ENCODE measurements at places on chromosomes 1 and 21. TPM values are rescaled to one million over a fixed set of nuclear protein-coding genes. Genes with fewer than 3 reads are reported as not detected.
A peak's percentile ranks its signal among the peaks of the same experiment; 100 is the strongest.

NDC1 gene
- 36.7 TPM for total RNA-seq

ALG14 gene
- 2.2 TPM for total RNA-seq

KIAA0040 gene
- 86.6 TPM for total RNA-seq

HSD17B7 gene
- 58.2 TPM for total RNA-seq

RASAL2 gene
- total RNA-seq: not detected

CLCA2 gene
- total RNA-seq: not detected

GRCh38 chr1:111030590-111030989 lies 66.9 kb upstream of the LRIF1 start:
- H3K27me3 ChIP-seq: no peaks in the 10 kb centered on the region
- no peak overlapping the region for H3K4me3 ChIP-seq
- no peak overlapping the region for H3K27ac ChIP-seq
- peaks cover 16% of the 10 kb centered on the region for H3K4me1 ChIP-seq
- no peaks in the 10 kb centered on the region for H3K36me3 ChIP-seq

GRCh38 chr1:167501515-167502191 lies 16.7 kb downstream of the CD247 start:
- no peaks in the 10 kb centered on the region for H3K36me3 ChIP-seq
- H3K27ac ChIP-seq: peak overlapping the region; percentile 97
- H3K4me1 ChIP-seq: peaks cover 81% of the 10 kb centered on the region
- H3K27me3 ChIP-seq: no peaks in the 10 kb centered on the region

- no peak for DNase-seq
- H3K27me3 ChIP-seq: no peaks in the 10 kb centered on the region
- H3K4me1 ChIP-seq: no peaks in the 10 kb centered on the region
- no peak overlapping the region for H3K27ac ChIP-seq
- no peaks in the 10 kb centered on the region for H3K36me3 ChIP-seq
- H3K4me3 ChIP-seq: no peak overlapping the region
Observed at GRCh38 chr1:10932088-10932487, 80.4 kb upstream of the TARDBP start.

DNA sequence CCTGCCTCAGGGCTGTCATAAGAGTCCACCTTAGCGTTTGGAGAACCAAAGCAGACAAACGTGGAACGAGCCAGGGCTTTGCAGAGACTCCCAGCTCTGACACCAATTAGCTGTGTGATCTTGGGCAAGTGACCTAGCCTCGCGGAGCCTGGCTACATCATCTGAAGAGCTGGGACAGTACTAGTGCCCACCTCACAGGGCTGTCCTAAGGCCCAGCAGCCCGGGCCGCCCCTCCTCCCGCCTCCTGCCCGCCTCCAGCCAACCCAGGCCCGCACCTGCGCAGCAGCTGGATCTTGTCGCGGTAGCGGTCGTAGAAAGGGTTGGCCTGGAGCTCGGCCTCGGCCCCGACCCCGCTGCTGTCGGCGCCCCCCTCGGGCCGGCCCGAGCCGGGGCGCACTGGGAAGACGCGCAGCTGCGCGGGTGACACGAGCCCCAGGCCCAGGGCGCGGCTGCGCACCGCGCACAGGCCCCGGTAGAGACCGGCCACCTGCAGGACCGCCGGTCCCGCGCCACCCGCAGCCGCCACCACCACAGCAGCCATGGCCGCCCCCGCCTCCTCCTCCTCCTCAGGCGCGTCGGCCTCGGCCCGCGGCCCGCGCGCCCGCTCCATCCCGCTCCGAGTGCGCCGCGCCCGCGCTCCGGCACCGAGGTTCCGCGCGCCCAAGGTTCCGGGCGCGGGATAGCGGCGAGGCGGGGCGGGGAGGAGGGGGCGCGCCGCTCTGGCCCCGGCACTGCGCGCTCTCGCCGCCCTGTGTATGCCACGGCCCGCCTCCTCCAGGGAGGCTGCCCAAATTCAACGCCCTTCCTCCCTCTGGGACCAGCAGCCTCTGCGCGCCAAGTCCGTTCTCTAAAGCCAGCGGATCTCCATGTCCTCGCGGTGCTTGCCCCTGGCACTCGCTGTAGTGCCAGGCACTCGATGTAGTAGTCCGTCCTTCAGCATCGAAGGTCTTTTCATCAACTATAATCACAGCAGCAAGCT lies at the start of gene ATPAF1:
TSS of gene ATPAF1 (minus strand) at position 583 of the 979 bp plus-strand sequence. CDS start at position 541, 42 bp downstream.
- peak within 1 kb of the TSS; percentile 52 for H3K27ac ChIP-seq
- peaks cover 19% of the 10 kb centered on the region for H3K36me3 ChIP-seq
- peaks cover 22% of the 10 kb centered on the region for H3K4me1 ChIP-seq

DNA sequence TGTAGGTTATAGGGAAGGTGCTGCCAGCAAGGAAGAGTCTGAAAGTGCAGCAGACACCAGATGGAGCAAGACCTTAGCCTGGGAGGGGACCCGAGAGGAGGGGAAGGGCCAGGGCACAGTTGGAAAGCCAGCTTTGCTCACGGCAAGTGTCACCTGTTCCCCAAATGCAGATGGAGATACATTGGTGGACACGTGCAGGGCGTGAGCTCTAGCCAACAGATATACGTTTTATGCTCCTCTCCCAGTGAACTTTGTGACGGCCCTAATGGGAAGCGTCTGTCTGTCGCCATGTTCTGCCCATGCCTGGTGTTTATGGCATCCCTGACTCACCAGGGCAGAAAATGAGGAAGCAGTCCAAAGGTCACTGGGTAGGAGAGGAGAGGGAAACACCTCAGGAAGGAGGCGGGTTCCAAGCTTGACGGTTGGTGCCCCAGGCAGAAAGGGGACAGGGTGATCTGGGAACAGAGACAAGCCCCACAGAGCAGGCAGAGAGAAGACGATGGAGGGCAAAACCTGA lies 7.6 kb downstream of the GPA33 start:
- no peaks in the 10 kb centered on the region for H3K36me3 ChIP-seq
- H3K4me3 ChIP-seq: no peak overlapping the region
- no peaks in the 10 kb centered on the region for H3K4me1 ChIP-seq
- no peak overlapping the region for H3K27ac ChIP-seq
- H3K27me3 ChIP-seq: no peaks in the 10 kb centered on the region

DNA sequence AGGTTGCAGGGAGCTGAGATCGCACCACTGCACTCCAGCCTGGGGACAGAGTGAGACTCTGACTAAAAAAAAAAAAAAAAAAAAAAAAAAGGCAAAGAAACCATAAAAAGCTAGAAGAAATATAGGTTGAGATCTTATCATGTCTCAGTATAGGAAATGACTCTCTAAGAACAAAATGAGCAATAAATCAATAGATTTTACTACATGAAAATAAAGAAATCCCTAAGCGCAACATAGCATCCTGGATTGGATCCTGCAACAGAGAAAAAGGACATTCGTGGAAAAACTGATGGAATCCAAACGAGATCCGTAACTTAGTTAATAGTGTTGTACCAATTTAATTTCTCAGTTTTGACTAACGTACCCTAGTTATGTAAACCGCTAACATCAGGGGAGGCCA lies 35.3 kb downstream of the SLC1A7 start:
- no peaks in the 10 kb centered on the region for H3K36me3 ChIP-seq
- no peak overlapping the region for H3K4me3 ChIP-seq
- H3K27me3 ChIP-seq: no peaks in the 10 kb centered on the region
- peaks cover 12% of the 10 kb centered on the region for H3K4me1 ChIP-seq
- DNase-seq: no peak
- no peak overlapping the region for H3K27ac ChIP-seq

DNA sequence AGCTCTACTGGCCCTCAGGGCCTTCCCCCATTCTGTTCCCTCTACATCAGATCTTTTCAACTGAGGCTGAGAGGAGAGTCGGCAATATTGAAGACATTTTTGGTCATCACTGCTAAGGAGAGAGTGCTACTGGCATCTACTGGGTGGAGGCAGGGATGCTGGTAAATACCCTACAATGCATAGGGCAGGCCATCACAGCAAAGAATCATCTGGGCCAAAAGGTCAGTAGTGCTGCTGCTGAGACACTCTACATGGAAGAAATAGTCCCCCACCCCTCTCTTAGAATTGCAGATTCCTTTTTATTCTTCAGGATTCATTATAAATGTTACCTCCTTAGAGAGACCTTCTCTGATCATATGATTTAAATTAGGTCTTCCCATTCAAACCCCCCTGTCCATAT lies 94.3 kb downstream of the JAK1 start:
- DNase-seq: no peak
- no peaks in the 10 kb centered on the region for H3K4me1 ChIP-seq
- no peaks in the 10 kb centered on the region for H3K27me3 ChIP-seq
- no peak overlapping the region for H3K27ac ChIP-seq

GRCh38 chr1:2251786-2252185 lies 23.7 kb downstream of the SKI start:
- H3K36me3 ChIP-seq: no peaks in the 10 kb centered on the region
- H3K4me1 ChIP-seq: no peaks in the 10 kb centered on the region
- no peaks in the 10 kb centered on the region for H3K27me3 ChIP-seq
- H3K4me3 ChIP-seq: no peak overlapping the region

DNA sequence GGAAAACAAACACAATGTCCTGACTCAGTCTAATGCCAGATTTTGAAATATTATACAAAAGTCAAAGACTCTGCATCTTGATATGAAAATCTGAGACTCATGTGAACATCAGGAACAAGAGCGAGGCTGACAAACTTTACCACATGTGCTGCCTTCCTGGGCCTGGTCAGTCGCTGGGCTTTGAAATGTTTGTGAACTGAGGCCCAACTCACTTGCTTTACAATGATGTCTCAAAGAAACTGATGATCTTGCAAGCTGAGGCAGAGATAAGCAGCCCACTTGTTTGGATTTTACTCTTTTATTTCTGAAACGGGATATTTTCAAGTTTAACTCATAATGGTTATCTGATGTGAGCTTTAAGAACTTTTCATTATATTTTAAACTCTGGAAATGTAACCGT lies 2.1 kb downstream of the BCAR3 start:
- no peaks in the 10 kb centered on the region for H3K27me3 ChIP-seq
- no peak for DNase-seq
- no peak overlapping the region for H3K27ac ChIP-seq

- no peak overlapping the region for H3K4me3 ChIP-seq
- H3K27ac ChIP-seq: no peak overlapping the region
- H3K4me1 ChIP-seq: peaks cover 13% of the 10 kb centered on the region
- H3K36me3 ChIP-seq: no peaks in the 10 kb centered on the region
- H3K27me3 ChIP-seq: no peaks in the 10 kb centered on the region
Observed at GRCh38 chr1:22323846-22324504, 127.7 kb upstream of the ZBTB40 start.

DNA sequence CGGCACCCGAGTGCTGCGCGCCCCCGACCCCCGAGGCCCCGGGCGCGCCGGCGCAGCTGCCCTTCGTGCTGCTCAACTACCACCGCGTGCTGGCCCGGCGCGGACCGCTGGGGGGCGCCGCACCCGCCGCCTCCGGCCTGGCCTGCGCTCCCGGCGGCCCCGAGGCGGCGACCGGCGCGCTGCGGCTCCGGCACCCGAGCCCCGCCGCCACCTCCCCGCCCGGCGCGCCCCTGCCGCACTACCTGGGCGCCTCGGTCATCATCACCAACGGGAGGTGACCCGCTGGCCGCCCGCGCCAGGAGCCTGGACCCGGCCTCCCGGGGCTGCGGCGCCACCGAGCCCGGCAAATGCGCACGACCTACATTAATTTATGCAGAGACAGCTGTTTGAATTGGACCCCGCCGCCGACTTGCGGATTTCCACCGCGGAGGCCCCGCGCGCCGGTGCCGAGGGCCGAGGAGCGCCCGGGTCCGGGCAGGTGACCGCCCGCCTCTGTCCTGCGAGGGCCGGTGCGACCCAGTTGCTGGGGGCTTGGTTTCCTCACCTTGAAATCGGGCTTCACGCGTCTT lies 49.0 kb downstream of the SIM2 start:
- H3K27ac ChIP-seq: no peak overlapping the region
- DNase-seq: no peak
- H3K36me3 ChIP-seq: no peaks in the 10 kb centered on the region
- no peaks in the 10 kb centered on the region for H3K27me3 ChIP-seq
- no peak overlapping the region for H3K4me3 ChIP-seq

DNA sequence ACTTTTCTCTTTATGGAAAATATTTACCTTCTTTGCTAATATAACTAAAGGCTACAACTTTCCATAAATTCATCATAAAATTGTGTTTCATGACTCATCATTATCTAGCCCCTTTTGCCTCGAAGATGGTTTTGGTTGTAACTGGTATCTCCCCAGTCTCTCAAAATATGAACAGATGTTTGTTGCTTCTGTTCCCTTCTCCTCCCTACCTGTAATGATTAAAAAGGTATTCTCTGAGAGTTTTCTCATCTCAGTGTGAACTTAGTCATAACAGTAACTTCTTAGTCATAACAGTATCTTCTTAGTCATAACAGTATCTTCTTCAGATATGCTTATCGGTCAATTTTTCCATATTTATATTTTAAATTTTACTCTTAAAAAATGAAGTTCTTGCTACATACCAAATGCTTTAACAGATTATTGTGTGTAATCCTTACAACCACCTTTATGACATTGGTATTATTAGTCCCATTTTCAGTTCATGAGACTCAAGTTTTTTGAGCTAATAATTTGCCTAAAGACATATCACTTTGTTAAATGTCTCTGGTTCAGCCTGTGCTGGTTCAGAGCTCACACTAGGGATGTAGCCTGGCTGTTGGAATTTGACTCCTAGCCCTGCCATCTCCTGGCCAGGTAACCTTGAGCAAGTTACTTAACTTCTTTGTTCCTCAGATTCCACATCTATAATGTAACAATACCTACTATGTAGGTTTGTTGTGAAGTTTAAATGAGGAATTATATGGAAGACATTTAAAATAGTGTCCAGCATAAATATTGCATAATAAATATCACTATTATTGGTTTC lies 32.6 kb downstream of the ATP1B1 start:
- H3K36me3 ChIP-seq: no peaks in the 10 kb centered on the region
- DNase-seq: no peak
- no peak overlapping the region for H3K4me3 ChIP-seq
- no peak overlapping the region for H3K27ac ChIP-seq
- H3K27me3 ChIP-seq: no peaks in the 10 kb centered on the region

DNA sequence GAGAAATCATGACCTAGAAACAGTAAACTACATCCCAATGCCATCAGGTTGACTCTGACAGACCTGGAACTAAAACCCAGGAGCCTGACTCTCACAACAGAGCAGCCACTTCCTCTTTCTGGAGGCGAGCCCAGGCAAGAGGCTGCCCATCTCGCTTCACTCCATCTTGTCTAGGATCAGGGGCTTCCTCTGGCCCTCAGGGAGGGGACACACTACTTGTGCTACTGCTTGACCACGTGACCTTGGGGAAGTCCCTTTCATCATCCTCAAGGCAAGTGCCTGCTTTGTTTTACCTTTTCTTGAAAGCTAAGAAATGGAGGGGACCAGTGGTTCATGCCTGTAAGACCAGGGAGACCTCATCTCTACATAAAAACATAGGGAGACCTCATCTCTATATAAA lies 2.6 kb upstream of the TENT5B start:
- DNase-seq: peak; percentile 58
- H3K27me3 ChIP-seq: no peaks in the 10 kb centered on the region
- no peaks in the 10 kb centered on the region for H3K36me3 ChIP-seq
- H3K4me1 ChIP-seq: no peaks in the 10 kb centered on the region
- no peak overlapping the region for H3K4me3 ChIP-seq
- no peak overlapping the region for H3K27ac ChIP-seq

GRCh38 chr1:230351514-230351913 lies 74.6 kb downstream of the PGBD5 start:
- no peaks in the 10 kb centered on the region for H3K27me3 ChIP-seq
- no peak for DNase-seq
- no peak overlapping the region for H3K27ac ChIP-seq
- no peaks in the 10 kb centered on the region for H3K36me3 ChIP-seq
- H3K4me1 ChIP-seq: no peaks in the 10 kb centered on the region
- H3K4me3 ChIP-seq: no peak overlapping the region

GRCh38 chr1:224507771-224508523 lies 73.3 kb upstream of the WDR26 start:
- no peaks in the 10 kb centered on the region for H3K36me3 ChIP-seq
- H3K4me3 ChIP-seq: no peak overlapping the region
- DNase-seq: no peak

GRCh38 chr1:180482425-180483275 lies 19.7 kb downstream of the ACBD6 start:
- no peaks in the 10 kb centered on the region for H3K27me3 ChIP-seq
- H3K4me1 ChIP-seq: peaks cover 12% of the 10 kb centered on the region
- DNase-seq: peak; percentile 85
- peak overlapping the region; percentile 23 for H3K4me3 ChIP-seq

Measured in Karpas-422 (cell line).